ENCODE measurements at places on chromosomes 1 and 21. TPM values are rescaled to one million over a fixed set of nuclear protein-coding genes. Genes with fewer than 3 reads are reported as not detected.

Gene ZNF695
- total RNA-seq = 0.25 TPM

Gene TFF2
- total RNA-seq = not detected

Gene CADM3
- total RNA-seq = not detected

Gene MRPL55
- 37.9 TPM for total RNA-seq

Gene DRAXIN
- 0.40 TPM for total RNA-seq

Gene CRNN
- total RNA-seq = not detected

Gene RXFP4
- not detected for total RNA-seq

Gene ZMPSTE24
- 20.6 TPM for total RNA-seq

Gene VAV3
- total RNA-seq = 2.7 TPM

Gene MYBPH
- not detected for total RNA-seq

Gene TLCD4
- 0.12 TPM for total RNA-seq

Gene FGR
- 0.24 TPM for total RNA-seq

Gene CHI3L1
- total RNA-seq = not detected

Gene NBPF10
- 2.1 TPM for total RNA-seq

Gene CFHR2
- total RNA-seq = not detected

Gene PTP4A2
- total RNA-seq = 292 TPM

Gene SUSD4
- total RNA-seq = 1.2 TPM

Gene TINAGL1
- not detected for total RNA-seq

All from activated naive CD4-positive, alpha-beta T cell treated with anti-CD3 and anti-CD28 coated beads, Interleukin-2, amount 10 ng/mL, durations not matched to agents 5 hours and 36 hours (primary cell).